ENCODE measurements at places on chromosomes 2 and 18. TPM values are rescaled to one million over a fixed set of nuclear protein-coding genes. Genes with fewer than 3 reads are reported as not detected.

PDCL3 gene
- polyA plus RNA-seq = 24.8 TPM

CRYBA2 gene
- polyA plus RNA-seq = not detected

ARHGAP25 gene
- polyA plus RNA-seq = 56.8 TPM

UGT1A1 gene
- polyA plus RNA-seq = not detected

BCS1L gene
- 26.8 TPM for polyA plus RNA-seq

CNPPD1 gene
- polyA plus RNA-seq = 71.3 TPM

FOXD4L1 gene
- polyA plus RNA-seq = 0.10 TPM

ANKRD30B gene
- not detected for polyA plus RNA-seq

FSHR gene
- polyA plus RNA-seq = not detected

NCL gene
- polyA plus RNA-seq = 106 TPM

IKZF2 gene
- 0.12 TPM for polyA plus RNA-seq

MARCO gene
- polyA plus RNA-seq = 37.7 TPM

TYMS gene
- not detected for polyA plus RNA-seq

VAMP8 gene
- 761 TPM for polyA plus RNA-seq

UGT1A8 gene
- polyA plus RNA-seq = not detected

LYPD1 gene
- polyA plus RNA-seq = not detected

DDX18 gene
- 19.7 TPM for polyA plus RNA-seq

SCN2A gene
- not detected for polyA plus RNA-seq

CABYR gene
- not detected for polyA plus RNA-seq

POTEI gene
- polyA plus RNA-seq = not detected

CD207 gene
- not detected for polyA plus RNA-seq

C18orf63 gene
- not detected for polyA plus RNA-seq

INO80B gene
- polyA plus RNA-seq = 4.8 TPM

DLGAP1 gene
- not detected for polyA plus RNA-seq

SOX11 gene
- not detected for polyA plus RNA-seq

RAD51AP2 gene
- polyA plus RNA-seq = not detected

FZD7 gene
- 0.28 TPM for polyA plus RNA-seq

FOSL2 gene
- polyA plus RNA-seq = 24.8 TPM

PUM2 gene
- 9.8 TPM for polyA plus RNA-seq

MAP3K19 gene
- not detected for polyA plus RNA-seq

CFAP221 gene
- not detected for polyA plus RNA-seq

UNC80 gene
- polyA plus RNA-seq = not detected

QPCT gene
- 54.7 TPM for polyA plus RNA-seq

ELOA2 gene
- not detected for polyA plus RNA-seq

NEU4 gene
- 0.26 TPM for polyA plus RNA-seq

PCBP1 gene
- polyA plus RNA-seq = 194 TPM

PLA2R1 gene
- polyA plus RNA-seq = not detected

HOXD1 gene
- not detected for polyA plus RNA-seq

TUBB8B gene
- polyA plus RNA-seq = not detected

SPP2 gene
- not detected for polyA plus RNA-seq

NEB gene
- not detected for polyA plus RNA-seq

TCF23 gene
- not detected for polyA plus RNA-seq

RTP5 gene
- not detected for polyA plus RNA-seq

INO80D gene
- polyA plus RNA-seq = 4.4 TPM

SERPINB12 gene
- not detected for polyA plus RNA-seq

ACADL gene
- polyA plus RNA-seq = not detected

MAP4K4 gene
- polyA plus RNA-seq = 5.3 TPM

FAM124B gene
- 1.8 TPM for polyA plus RNA-seq

CNGA3 gene
- not detected for polyA plus RNA-seq

CTNNA2 gene
- not detected for polyA plus RNA-seq

FBXO48 gene
- polyA plus RNA-seq = 0.08 TPM
